ENCODE measurements at places on chromosomes 13 and 19. TPM values are rescaled to one million over a fixed set of nuclear protein-coding genes. Genes with fewer than 3 reads are reported as not detected.

Gene SHANK1
- total RNA-seq = 0.65 TPM

- no peak for DNase-seq
These were observed 1289.4 kb downstream of the PCDH9 start for GRCh38 chr13:65940720-65941119.

DNA sequence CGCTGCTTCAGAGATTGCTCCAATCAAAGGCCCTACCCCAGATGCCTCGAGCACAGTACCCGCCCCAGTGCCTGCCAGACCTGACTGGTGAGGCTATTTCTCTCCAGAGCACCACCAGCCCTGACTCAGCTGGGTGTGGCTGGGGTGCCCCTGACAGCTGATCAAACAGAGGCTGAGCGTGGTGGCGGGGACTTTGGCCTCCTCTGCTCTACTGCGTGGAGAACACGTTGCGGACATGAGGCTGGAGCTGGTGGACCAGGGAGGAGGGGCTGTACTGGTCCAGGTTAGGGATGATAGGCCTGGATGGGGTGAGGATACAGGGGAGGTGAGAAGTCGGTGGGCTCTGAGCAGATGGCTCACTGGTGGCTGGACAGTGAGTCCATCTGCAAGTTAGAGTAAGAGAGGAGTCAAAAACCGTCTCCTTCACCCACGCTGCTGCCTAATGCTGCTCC is 3.5 kb upstream of the DOCK6 start:
- DNase-seq = peak; percentile 49

- no peak for DNase-seq
These were observed 113.8 kb downstream of the KATNAL1 start for GRCh38 chr13:30193279-30194234.

DNA sequence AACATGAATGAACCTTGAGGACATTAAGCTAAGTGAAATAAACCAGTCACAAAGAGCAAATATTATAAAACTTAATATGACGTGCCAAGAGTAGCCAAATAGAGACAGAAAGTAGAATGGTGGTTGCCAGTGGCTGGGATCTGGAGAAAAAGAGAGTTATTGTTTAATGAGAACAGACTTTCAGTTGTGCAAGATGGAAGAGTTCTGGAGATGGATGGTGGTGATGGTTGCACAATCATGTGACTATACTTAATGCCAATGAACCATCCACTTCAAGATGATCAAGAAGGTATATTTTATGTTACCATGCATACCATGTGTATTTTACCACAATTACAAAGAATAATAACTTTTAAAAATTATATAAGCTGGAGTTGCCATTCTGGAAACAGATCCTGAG is 65.7 kb upstream of the MTIF3 start:
- no peak for DNase-seq

DNA sequence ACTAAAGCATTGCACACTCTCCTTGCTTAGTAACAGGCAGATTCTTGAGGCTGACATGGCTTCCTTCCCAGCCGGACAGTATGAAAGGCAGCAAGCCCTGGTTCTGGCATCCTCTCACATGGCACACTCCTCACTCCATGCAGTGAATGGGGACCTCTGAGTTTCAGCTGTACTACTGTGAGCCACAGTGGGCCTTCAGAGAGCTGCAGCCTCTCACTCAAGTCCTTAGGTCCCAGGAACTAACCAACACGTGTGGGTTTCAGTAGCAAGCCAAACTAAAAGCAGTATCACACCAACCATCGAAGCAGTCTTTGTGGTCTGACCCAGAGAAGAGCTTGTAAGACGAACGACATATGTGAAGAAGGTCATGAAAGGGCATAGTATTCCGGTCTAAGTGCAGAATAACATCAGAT is 128.2 kb downstream of the TBC1D4 start:
- no peak for DNase-seq

Gene CLIP3
- 15.2 TPM for total RNA-seq

GRCh38 chr13:33089311-33089710 is 73.1 kb downstream of the KL start:
- DNase-seq = no peak

Gene GPC6
- 23.8 TPM for total RNA-seq

Gene CFAP97D2
- not detected for total RNA-seq

Gene ZNF224
- total RNA-seq = 41.5 TPM

DNA sequence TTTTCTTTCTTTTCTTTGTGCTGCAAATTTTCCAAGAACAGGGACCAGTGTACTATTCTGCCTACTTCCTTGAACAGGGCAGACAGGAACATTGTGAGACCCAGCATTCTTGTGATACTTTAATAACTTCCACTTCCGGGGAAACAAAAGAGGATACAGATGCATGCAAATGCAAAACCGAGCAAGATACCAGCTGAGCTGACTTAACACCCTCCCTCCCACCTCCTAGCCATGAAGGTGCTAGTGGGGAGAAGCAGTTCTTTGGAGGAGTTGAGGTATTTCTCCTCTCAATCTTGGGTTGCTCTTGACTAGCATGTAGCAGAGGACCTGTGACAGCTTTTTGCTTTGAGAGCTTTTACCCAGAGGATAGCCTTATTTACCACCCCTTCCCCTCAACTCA is 111.2 kb downstream of the KLF5 start:
- DNase-seq = no peak

Gene ZNF714
- 7.6 TPM for total RNA-seq

Data from renal cortical epithelial cell (primary cell).